Suppressor macrophage treated with lipopolysaccharide for 4 hours (primary cell): ENCODE measurements at places on chromosomes 16 and 17.
A peak's percentile ranks its signal among the peaks of the same experiment; 100 is the strongest.

GRCh38 chr16:9417898-9418297, 326.5 kb downstream of the HAPSTR1 start:
- DNase-seq, result no peak

- DNase-seq, result no peak
Measured at GRCh38 chr17:1076299-1076981, 79.5 kb downstream of the TIMM22 start.

DNA sequence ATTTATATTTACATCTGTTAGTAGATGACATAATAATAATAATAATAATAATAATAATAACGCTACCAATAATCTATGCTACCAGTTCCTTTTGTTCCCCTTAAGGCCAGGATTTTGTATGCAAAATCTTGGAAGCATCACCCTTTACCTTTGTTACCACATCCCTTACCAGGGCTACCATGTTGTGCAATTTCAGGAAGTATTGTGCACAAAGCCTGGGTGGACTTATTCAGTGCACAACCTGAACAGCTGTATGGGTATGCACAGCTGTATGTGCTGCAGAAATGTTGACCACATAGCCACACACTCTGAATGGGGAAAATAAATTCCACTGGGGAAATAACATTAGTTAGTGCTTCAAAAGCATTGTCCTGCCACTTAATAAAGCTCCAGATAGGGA, 19.9 kb upstream of the CALB2 start:
- DNase-seq, result no peak

DNA sequence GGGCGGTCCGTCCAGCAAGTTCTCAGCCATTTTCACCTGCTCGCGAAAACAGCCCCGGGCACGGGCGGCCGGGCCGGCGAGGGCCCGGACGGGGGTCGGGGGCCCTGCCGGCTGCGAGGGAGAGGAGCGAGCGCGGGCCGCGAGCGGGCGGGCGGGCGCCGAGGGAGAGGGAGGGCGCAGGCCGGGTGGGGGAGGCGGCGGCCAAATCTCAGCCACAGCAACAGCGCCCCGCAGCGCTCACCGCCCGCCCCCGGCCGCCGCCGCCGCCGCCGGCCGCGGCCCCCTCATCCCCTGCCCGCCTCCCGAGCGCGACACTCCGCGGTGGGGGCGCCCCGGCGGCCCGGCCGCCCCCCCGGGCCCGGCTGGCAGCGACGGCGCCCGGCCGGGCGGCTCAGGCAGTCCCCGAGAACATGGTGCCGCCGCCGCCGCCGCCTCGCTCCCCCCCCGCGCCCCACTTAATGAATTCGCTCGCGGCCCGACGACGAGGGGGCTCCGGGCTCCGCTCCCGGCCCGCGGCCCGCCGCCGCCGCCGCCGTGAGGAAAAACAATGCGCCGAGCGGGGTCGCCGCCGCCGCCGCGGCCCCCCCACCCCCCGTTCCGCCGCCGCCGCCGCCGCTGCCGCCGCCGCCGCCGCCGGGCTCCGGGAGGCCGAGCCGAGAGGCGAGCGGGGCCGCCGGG, 487 bp downstream of the CREBBP start:
- DNase-seq, result peak; percentile 79

DNA sequence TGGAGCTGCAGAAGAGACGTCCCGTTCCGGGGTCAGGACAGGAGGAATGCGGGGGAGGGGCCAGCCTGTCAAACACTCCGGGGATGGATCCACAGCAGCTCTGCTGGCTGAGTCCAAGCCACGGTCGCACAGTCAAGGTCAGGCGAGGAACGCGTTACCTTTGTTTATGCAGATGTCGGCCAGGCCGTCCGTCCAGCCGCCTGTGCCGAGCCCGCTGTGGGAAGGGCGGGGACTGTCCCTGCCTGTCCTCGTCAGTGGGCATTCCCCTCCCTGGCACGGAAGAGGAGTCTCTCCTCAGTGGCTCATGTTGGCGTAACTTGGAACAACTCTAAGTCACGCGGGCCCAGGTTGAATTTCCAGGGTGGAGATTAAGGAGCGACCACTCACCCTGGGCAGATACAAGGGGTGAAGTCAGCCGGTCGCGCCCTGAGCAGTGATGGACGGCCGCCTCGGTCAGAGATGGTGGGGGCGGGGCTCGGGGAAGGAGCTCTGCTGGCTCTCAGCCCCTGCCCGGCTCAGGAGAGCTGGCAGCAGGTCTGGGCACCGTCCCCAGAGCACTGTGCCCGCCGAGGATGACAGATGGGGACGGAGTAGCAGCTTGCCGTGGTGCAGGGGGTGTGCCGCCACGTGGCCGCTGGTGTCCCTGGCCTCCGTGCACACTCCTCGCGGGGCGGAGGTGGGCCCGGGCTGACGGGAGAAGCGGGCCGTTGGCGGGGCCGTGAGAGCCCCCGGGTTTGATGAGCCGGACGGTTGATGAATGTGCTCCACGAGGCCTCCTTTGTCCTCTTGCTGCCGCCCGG, 7.3 kb downstream of the CACNA1H start:
- no peak for DNase-seq

- no peak for DNase-seq
Measured at GRCh38 chr17:50549969-50550368, 3.0 kb downstream of the SPATA20 start.

GRCh38 chr17:49821916-49822315, 26.0 kb downstream of the TAC4 start:
- no peak for DNase-seq

- no peak for DNase-seq
Measured at GRCh38 chr16:19645557-19645981, 72.5 kb downstream of the KNOP1 start.

DNA sequence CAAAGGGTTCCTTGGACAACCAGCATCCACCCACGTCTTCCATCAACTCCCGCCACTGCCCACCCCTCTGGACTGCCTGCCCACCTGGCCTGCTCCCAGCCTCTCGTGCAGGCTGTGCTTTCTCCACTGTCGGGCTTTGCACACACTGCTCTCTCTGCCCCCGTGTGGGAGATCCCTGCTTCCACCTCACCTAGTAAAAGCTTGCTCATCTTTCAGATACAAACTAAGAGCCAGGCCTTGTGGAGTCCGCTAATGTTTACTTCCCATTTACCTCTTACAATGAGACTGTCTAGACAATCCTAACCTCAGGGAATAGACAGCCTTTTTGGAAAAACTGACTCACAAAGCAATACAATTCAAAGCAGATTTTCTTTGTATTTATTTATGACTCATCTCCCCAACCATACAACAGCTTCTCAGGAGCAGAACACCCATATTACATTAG, 67.6 kb downstream of the USP31 start:
- DNase-seq, result no peak

GRCh38 chr16:89525146-89525913, 17.1 kb downstream of the SPG7 start:
- DNase-seq, result no peak

DNA sequence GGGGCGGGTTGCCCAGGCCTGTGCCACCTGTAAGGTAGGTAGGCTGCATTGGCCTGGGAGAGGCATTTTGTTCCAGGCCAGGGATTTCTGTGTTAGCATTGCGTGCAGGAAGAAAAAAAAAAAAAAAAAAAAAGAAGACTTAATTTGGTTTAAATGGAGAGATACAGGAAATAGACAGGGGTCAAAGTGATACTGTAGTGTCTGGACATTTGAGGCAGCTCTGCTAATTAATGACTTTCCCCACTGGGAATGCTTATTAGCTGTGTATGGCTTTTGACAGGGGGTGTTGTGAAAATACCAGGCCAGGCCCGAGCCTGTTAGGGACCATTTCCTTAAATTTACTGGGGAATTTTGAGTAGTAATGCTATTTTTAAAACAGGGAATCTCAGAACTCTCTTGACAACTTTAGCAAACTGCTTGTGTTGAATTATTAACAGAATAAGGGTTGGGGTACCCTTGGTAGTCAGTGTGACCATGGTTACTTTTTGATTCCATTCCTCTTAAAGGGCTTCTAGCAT, 1.0 kb downstream of the MAP2K4 start:
- DNase-seq, result peak; percentile 42

GRCh38 chr16:2071454-2072202, 23.8 kb downstream of the TSC2 start:
- DNase-seq, result no peak

- DNase-seq, result no peak
Measured at GRCh38 chr16:51374346-51374745, 223.3 kb upstream of the SALL1 start.

GRCh38 chr16:87166321-87166720, 150.9 kb downstream of the C16orf95 start:
- DNase-seq, result no peak

DNA sequence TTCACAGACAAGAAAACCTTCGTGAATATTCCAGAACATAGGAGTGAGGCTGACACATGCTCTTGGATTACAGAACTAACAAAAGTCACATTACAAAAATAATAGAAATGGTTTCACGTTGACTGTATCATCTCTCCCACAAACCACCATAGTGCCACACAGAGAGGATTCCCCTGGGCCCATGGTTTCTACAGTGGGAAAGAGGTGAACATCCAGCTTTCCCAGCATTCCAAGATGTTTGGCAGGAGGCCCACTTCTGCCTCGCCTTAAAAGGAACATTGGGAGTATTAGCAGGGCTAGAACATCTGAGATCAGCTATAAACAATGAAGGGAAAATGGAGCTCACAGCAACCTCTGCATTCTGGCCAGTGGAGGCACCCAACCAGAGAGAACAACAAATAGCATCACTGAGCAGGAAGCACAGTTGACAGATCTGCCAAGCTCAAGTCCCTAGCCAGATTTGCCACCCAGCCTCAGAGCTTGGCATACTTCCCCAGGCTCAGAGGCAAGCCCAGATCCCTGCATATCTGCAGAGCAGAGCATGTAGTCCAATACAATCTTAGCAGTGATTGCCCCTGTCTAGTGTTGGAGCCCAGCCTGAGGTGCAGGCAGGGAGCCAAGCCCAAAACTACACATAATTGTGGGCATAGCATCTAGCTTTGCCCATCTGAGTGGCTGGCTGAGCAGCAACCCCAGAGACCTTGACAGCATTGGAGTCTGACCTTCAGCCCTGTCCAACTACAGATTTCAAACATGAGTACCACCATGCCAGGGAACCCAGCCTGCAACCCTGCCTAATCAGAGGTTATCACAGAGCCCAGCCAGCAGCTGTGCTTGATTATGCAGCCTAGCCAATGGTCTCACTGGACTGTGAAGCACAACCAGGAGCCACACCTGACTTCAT, 260.4 kb downstream of the CEP112 start:
- no peak for DNase-seq

DNA sequence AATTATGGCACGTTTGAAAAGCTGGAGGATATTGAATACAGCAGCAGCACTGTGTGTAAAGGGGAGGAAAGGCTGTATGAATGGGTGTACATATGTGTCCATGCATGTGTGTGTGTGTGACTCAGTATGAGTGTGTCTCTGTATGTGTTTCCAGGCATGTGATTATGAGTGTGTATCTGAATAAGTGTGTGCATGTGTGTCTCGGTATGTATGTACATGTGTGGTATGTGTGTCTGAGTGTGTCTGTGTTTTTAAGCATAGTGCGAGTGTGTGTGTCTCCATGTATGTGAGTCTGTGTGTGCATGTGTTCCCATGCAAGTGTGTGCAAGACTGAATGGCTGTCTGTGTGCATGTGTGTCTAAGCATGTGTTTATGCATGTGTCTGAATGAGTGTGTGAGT, 259.1 kb upstream of the XYLT1 start:
- DNase-seq, result no peak

- peak; percentile 54 for DNase-seq
Measured at GRCh38 chr17:17958982-17959381, 13.2 kb downstream of the TOM1L2 start.
